ENCODE measurements at places on chromosomes 4 and X.

DNA sequence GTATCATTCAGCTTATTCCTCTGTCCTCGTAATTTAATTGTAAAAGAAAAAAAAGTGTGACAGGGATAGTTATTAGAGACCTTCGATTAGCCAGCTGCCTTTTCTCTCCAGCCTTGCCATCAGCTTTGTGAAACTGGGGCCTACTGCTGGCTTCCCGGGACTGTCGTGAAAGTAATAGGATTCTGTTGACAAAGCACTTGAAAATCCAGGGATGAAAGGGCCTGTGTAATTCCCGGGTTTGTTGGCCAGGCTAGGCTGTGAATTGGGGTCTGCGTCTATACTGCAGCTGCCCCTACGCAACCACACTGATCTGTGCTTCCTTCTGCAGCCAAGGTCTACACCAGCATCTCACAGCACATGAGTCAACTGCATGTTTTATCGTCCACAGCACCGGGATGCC lies 120.4 kb upstream of the SCML1 start:
- DNase-seq, result no peak

GRCh38 chr4:4870576-4871241 lies 11.2 kb downstream of the MSX1 start:
- DNase-seq, result no peak

DNA sequence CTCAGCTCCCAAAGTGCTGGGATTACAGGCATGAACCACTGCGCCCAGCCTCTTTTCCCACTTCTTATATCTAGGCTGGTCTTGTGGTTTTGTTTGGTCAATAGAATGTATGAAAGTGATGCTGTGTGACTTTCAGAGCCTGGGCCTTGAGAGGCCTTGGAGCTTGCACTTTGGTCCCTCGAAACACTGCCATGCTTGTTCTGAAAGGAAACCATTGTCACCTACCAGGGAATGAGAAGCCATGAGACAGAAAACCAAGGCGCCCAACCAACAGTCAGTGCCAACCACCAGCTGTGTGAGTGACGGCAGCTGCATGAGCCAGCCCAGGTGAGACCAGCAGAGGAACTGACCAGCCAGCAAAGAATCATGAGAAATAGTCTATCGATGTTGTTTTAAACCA lies 57.4 kb downstream of the SCD5 start:
- no peak for DNase-seq

- peak; percentile 62 for DNase-seq
Measured at GRCh38 chrX:26918631-26919030, 544.5 kb downstream of the PPP4R3C start.

- no peak for DNase-seq
Measured at GRCh38 chrX:44101281-44101680, 128.1 kb upstream of the NDP start.

GRCh38 chrX:13090027-13090338 lies 45.6 kb upstream of the FAM9C start:
- no peak for DNase-seq

GRCh38 chr4:184756399-184756798 lies 22.5 kb upstream of the CENPU start:
- no peak for DNase-seq

- no peak for DNase-seq
Measured at GRCh38 chr4:134666640-134667039, 465.1 kb upstream of the PABPC4L start.

GRCh38 chr4:94695384-94695783 lies 62.4 kb upstream of the BMPR1B start:
- no peak for DNase-seq

GRCh38 chr4:93814722-93815121 lies 13.8 kb upstream of the ATOH1 start:
- DNase-seq, result peak; percentile 41

- peak; percentile 50 for DNase-seq
Measured at GRCh38 chrX:23742174-23742696, 841 bp downstream of the ACOT9 start.

DNA sequence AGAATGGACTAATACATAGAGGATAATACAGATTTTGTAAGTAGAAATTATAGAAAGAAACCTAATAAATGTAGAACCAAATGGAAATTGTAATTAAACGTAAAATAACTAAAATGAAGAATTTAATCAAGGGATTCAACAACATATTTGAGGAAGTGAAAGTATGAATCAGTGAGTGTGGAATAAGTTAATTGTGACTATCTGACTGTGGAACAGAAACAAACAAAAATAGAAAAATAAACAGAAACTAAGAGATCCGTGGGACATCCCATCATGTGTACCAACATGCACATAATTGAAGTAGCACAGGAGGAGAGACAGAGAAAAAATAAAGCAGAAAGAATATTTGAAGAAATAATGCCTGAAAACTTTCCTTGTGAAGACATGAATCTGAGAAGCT lies 208.6 kb upstream of the TACR3 start:
- DNase-seq, result no peak

DNA sequence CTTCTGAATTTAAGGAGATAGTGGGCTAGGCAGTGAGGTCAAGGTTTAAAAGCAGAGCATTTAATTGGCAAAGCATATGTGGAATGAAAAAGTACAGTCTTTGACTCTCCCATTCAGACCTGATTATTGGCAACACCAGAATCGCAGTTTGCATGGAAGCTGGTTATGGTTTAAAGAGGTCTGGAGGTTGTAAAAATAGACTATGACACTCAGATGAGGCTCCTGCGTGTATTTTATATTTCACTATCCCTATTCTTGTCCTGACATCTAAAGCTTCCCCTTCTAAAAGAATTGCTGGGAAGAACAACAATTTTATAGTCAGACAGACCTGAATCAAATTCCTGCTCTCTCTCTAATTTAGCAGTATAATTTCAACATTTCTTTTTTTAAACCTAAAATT lies 302.9 kb downstream of the PCDH7 start:
- DNase-seq, result no peak

DNA sequence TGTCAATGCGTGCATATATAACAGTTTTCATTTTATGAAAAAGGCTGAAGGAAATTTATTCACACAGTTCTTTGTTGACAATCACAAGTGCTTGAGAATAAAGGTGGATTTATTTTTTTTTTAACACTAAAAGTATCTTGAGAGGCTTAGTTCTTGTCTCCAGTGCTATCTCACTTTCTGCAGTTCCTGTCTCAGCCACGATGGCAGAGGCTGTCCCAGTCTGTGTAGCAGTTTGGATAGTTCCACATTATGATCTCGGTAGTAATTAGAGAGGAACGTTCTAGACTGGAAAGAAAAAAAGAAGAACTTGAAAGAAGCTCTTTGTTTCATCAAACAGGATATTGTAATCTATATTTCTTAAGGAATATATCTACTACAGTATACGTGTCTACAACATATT lies 229.0 kb downstream of the UGT8 start:
- no peak for DNase-seq
